Cardiac muscle cell (in vitro differentiated cells and primary cell): ENCODE measurements at places on chromosomes 1 and 21.
A peak's percentile ranks its signal among the peaks of the same experiment; 100 is the strongest.

- DNase-seq = no peak
Observed at GRCh38 chr1:228283476-228284147, 75.8 kb downstream of the OBSCN start.

DNA sequence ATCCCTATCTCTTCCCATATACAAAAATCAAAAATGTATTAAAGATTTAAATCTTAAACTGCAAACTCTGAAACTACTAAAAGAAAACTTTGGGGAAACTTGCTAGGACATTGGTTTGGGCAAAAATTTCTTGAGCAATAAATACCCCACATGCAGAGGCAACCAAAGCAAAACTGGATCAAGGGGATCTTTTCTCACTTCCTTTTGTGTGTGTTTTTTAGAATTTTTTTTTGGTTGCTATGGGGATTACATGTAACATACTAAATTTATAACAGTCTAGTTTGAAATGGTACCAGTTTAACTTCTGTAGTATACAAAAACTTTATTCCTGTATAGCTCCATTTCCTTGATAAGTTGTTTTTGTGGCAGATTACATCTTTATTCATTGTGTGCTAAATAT, 16.8 kb downstream of the MAST2 start:
- peak; percentile 11 for DNase-seq

DNA sequence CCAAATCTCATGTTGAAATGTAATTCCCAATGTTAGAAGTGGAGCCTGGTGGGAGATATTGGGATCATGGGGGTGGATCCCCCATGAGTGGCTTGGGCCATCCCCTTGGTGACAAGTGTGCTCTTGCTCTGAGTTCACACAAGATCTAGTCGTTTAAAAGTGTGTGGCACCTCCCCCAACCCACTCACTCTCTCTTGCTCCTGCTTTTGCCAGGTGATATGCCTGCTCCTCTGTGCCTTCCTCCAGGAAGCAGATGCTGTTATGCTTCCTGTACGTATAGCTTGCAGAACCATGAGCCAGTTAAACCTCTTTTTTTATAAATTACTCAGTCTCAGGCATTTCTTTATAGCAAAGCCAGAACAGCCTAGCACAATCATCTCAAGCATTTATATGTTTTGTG, 23.0 kb upstream of the HSPA13 start:
- no peak for DNase-seq

GRCh38 chr1:28518745-28519341, 13.0 kb downstream of the RCC1 start:
- no peak for DNase-seq

DNA sequence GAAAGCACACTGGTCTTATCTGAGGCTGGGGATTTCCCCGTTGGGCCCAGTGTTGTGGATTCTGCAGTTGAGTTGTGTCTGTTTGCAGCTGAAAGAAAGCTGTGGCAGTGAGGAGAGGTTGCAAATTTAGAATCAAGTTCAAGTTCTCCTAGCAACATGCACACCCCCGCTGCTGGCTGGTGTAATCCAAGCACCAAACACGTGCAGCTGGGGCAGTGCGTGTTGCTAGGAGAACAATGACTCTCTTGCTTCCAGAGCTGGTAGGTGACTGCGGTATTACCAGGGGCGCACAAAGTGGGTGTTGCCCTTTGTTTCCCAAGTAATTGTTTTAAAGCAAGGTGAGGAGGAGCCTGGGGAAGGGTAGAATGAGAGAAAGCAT, 91.5 kb downstream of the IER5 start:
- DNase-seq = peak; percentile 84
